Activated CD4-positive, alpha-beta memory T cell treated with anti-CD3 and anti-CD28 coated beads, Interleukin-2, amount 10 ng/mL, durations not matched to agents 7 days and 5 days (primary cell): ENCODE measurements at places on chromosomes 1 and 21. TPM values are rescaled to one million over a fixed set of nuclear protein-coding genes. Genes with fewer than 3 reads are reported as not detected.
A peak's percentile ranks its signal among the peaks of the same experiment; 100 is the strongest.

Gene TNFSF4
- total RNA-seq = 0.83 TPM

Gene VSIG8
- not detected for total RNA-seq

Gene SFN
- total RNA-seq = 4.9 TPM

Gene SLC9C2
- not detected for total RNA-seq

GRCh38 chr1:49036700-49037099 is 260.0 kb upstream of the BEND5 start:
- DNase-seq = no peak
- H3K36me3 ChIP-seq = no peaks in the 10 kb centered on the region
- no peaks in the 10 kb centered on the region for H3K4me1 ChIP-seq
- H3K27me3 ChIP-seq = no peaks in the 10 kb centered on the region

DNA sequence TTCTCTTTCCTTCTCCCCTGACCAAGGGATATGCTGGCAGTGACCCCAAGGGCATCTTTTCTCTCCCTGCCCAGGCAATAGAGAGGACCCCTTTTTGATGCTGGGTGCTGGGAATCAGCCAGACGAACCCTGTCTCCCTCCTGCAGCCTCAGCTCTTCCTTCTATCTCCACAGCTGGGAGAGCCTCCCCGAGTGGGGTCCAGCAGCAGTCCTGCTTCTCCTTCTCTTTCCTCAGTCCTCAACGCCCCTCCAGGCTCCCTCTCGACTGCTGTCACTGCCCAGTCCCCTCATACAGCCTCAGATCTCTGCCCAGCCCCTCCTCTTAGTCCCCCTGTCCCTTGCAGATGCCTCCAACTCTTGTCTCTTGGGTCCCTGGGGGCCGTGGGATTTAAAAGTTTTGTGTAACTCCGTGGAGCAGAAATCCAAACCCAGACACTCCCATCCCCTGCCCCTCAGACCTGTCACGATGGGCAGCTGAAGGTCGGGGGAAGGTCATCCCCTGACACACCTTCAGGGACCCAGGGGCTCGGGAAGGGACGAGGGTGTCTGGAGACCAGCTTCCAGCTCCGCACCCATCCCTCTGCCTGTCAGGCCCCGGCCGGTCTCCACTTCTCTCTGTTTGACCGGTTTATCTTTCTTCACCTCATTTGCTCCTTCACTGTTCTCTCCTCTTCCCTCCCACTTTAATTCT is 5.8 kb upstream of the ETV3L start:
- no peak overlapping the region for H3K4me3 ChIP-seq
- H3K4me1 ChIP-seq = peaks cover 18% of the 10 kb centered on the region
- H3K36me3 ChIP-seq = no peaks in the 10 kb centered on the region
- H3K27me3 ChIP-seq = peaks cover 58% of the 10 kb centered on the region
- DNase-seq = no peak

- no peaks in the 10 kb centered on the region for H3K27me3 ChIP-seq
- H3K27ac ChIP-seq = no peak overlapping the region
- DNase-seq = no peak
- no peak overlapping the region for H3K4me3 ChIP-seq
- peaks cover 33% of the 10 kb centered on the region for H3K4me1 ChIP-seq
- H3K36me3 ChIP-seq = peaks cover 51% of the 10 kb centered on the region
Measured at GRCh38 chr1:26239936-26240335, 5.9 kb downstream of the CEP85 start.

- H3K36me3 ChIP-seq = peaks cover 2% of the 10 kb centered on the region
- peak; percentile 39 for DNase-seq
Measured at GRCh38 chr1:93447481-93448291, at the start of gene FNBP1L. Gene FNBP1L, plus strand, starts transcription at chr1:93448118. Its CDS starts 164 bp downstream, at chr1:93448282.
